ENCODE measurements at places on chromosomes 7 and 10.

DNA sequence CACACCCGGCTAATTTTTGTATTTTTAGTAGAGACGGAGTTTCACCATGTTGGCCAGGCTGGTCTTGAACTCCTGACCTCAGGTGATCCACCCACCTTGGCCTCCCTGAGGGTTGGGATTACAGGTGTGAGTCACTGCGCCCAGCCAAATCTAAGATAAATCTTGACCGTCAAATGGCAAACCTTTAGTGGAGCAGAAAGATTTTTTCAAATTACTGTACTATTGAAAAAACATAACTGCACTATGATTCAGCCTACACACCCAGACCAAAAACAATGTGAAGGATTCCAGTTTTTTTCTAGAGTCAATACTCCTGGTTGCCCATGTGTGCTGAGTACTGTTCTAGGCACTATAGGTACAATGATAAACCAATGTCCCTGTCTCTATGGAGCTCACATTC, 33.9 kb upstream of the SVIL start:
- DNase-seq: no peak

DNA sequence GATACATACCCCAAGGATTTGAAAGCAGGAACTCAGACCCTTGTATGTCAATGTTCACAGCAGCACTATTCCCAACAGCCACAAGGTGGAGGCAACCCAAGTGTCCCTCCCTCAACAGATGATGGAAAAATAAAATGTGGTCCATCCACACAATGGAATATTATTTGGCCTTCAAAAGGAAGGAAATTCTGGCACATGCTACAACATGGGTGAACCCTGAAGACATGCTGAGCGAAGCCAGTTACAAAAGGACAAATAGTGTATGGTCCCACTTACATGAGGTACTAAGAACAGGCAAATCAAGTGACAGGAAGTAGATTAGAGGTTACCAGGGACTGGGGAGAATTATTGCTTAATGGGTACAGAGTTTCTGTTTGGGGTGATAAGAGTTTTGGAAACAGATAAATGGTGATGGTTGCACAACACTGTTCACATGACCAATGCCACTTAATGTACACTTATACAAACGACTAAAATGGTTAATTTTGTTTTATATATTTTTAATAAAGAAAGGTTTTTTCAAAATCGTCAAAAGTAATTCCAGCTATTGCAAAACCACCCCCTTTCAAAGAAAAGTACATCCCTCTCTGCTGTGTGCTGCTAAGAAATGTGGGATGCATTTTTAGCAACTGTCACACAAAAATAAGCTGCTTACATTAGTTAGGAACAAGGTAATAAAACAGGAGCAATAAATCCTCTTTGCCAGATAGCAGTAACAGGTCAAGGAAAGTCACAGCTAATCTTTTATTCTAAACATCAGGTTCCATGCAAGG, 85.7 kb downstream of the GRB10 start:
- DNase-seq: no peak

GRCh38 chr7:36855330-36855729, 131.0 kb upstream of the AOAH start:
- DNase-seq: no peak

- no peak for DNase-seq
These were observed 296.9 kb downstream of the ETV1 start for GRCh38 chr7:13692548-13692947.

- DNase-seq: no peak
These were observed 12.5 kb upstream of the NKX2-3 start for GRCh38 chr10:99520040-99520846.

- DNase-seq: no peak
These were observed at the start of gene SHTN1 for GRCh38 chr10:117005026-117005526. SHTN1 (minus strand) TSS chr10:117005187; CDS start chr10:117005079, 108 bp downstream.

DNA sequence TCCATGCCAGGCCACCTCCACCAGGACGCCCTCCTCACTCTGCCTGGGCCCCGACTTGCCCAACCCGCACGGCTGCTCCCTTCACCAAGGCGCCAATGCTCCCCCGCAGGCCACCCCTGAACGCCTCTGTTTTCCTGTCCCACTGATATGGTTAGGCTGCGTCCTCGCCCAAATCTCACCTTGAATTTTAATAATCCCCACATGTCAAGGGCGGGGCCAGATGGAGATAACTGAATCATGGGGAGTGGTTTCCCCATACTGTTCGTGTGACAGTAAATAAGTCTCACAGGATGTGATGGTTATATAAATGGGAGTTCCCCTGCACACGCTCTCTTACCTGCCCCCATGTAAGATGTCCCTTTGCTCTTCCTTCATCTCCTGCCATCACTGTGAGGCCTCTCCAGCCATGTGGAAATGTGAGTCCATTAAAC, 29.8 kb downstream of the RSU1 start:
- DNase-seq: no peak

DNA sequence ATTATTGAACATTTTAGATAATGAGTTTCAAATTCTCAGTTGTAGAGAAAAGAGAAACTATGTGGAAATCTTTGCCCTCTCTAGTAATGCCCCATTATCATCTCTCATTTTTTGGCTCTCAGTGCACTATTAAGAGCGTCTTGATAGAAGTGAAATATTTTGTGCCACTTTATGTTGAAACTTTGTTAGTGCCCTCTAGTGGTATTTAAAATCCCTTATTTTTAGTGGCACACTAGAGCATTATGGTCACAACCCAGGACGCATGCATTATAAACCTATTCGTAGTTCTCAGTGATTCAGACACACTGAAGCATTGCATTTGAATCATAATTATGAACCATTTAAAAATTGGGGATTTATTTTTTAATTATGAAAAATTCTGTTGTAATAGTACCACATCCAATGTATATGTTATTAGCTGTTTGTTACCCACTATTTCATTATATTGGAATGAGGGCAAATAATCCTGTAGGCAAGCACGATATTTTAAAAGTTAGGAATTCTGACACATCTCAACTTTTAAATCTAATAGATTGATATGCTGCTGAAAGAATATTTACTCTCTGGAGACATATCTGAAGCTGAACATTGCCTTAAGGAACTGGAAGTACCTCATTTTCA, 21.9 kb downstream of the PDCD4 start:
- DNase-seq: no peak

DNA sequence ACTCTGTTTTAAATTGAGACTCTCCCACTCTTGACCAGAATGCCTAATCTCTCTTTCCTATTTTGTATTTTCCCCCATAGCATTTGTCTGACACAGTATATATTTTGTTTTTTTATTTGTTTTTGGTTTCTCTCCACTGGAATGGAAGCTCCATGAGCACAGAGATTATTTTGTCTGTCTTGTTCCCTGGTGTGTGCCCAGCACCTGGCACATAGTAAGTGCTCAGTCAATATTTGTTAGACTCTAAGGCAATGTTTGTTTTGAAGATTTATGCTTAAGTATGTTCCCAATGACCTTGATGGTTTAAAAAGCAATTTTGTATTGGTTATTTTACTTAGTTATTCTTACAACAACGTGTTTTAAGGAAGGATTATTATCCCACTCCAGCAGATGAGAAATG, 201.8 kb downstream of the DYNC1I1 start:
- DNase-seq: no peak

DNA sequence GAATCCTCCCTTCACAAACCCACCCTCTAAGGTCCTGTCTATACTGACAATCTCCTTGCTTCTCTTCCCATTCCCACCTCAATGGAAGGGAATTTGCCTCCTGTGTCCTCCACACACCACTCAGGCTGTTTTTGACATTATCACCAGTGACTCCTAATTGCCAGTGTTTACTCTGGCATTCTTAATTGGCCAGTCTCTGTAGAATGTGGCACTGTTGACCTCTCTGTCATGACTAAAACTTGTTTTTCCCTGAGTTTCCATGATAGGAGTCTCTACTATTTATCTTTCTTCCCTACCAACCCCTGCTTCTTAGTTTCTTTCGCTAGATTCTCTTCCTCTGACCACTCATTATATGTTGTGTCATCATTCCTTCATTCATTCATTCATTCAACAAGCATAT, 12.1 kb downstream of the SLC16A12 start:
- DNase-seq: no peak

- no peak for DNase-seq
These were observed 56.1 kb downstream of the ZNF783 start for GRCh38 chr7:149317986-149318672.

- no peak for DNase-seq
These were observed 43.5 kb downstream of the LOXL4 start for GRCh38 chr10:98224509-98224908.

DNA sequence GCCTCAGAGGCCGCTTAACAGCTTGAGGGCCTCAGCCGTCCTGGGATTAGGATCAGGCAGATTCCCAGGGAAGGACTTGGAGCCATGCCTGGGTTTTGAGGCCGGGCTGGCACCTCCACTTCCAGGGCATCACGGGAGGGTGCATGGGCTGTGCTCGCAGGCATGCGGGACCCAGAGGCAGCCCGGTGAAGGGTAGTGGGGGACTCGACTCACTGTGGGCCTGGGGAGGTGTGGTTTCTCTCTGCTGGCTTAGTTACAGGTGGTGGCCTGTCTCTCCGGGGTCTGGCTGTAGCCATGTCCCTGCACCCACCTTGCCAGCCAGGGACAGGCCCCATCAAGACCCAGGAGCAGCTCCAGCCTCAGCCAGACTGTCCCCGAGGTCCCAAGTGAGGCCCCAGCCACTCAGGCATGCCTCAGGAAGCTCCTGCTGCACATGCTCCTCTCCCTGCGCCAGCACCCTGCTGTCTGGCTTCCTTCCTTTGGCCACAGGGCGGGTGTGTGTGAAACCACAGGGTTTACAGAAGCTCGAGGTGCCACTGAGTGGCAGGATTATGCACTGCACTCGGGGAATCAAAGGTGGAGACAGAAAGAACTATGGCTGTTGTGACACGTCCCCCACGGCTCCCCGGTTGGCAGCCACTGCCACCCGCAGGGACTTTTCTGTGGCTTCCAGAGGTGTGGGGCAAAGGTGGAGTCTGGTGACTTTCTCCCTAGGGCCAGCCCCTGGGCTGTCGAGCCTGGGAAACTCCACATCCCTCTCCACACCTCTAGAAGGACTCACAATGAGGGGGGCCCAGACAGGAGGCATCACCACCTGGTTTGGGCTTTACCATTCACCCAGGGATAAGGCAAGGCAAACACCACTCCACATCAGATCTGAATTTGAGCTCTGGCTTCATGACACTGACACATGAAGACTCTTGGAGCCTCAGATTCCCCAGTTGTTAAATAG, 19.7 kb downstream of the GOLGA7B start:
- DNase-seq: peak; percentile 26

- no peak for DNase-seq
These were observed 116.6 kb upstream of the CDK1 start for GRCh38 chr10:60661637-60662036.

DNA sequence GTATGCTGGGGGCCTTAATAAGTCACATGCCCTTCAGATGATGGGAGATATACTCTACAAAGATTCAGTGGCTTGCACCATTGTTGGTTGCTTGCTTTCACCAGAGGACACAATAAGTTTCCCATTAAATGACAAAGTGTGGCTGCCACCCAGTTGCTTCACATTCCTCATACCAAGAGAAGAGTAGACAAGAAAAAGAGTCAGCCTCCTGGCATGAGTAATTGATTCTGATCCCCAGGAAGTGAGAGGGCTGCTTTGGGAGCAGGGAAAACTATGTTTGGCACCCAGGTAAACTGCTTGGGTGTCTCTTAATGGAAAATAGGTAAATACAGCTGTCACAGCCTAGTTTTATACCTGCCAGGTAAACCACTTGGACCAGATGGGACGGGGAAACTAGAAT, 66.7 kb upstream of the IL6 start:
- no peak for DNase-seq

GRCh38 chr7:19520392-19520791, 188.4 kb downstream of the POLR1F start:
- no peak for DNase-seq

DNA sequence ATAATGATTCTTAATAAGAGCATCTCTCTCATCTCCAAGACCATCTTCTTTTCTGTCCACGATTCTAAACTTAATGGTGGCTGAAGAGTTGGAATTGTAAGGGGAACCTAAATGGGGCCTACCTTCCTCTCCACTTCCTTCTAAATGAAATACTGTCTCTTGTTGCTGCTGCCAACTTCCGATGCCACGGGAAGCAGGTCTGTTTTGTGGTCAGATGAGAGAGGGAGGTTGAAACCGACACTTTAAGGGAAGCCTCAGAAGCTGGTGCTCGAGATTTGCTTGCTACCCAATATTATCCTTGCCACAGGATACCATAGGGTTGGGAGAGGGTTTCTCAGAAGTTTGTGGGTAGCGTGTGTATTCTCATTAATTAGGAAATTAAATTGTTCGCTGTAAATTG, 464.1 kb downstream of the SUGCT start:
- DNase-seq: no peak

GRCh38 chr7:118496138-118496644, 271.7 kb downstream of the ANKRD7 start:
- no peak for DNase-seq

GRCh38 chr7:74093671-74094223, 10.1 kb downstream of the LIMK1 start:
- DNase-seq: no peak

DNA sequence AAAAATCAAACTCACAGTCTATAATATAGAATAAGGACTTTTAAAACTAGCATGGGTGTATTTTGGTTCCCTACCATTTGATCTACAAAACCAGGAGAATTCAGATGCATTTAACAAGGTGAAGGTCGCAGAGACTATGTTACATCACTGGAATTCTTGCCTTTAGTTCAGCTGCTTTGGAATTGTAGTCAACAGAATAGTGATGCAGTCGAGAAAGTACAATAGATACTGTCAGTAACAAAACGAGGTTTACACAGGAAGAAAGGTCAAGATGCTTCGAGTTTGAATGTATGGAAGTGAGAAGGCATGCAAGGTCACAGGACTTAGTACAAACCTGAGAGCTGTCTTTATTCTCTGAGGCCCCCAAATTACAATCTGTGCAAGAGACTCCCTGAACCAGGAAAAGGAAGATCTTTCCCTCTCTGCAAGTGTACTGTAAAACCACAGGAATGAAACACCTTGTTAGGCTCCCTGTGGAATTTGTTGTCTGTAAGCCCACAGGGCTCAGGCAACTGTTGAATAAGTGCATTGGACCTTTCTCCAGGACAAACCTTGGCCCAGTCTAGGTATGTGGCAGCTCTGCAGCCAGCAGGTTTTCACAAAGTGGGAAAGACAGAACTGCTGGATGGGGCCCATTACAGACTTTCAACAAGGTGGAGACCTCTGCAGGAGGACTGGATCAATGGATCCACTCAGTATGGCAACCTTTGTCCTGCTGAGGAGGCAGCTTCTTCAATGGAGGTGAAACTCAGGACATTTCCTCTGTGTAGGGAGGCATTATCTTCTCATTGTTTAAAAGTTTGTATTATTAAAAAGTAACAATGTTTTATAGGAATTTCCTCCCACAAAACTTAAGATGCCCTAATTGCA, 101.1 kb upstream of the GSDME start:
- DNase-seq: no peak

- no peak for DNase-seq
These were observed 11.5 kb upstream of the CC2D2B start for GRCh38 chr10:95896071-95896850.

- DNase-seq: no peak
These were observed 30.8 kb downstream of the GATA3 start for GRCh38 chr10:8085251-8085650.
